ENCODE measurements at places on chromosomes 12 and 14. TPM values are rescaled to one million over a fixed set of nuclear protein-coding genes. Genes with fewer than 3 reads are reported as not detected.

PPP1R36 gene
- total RNA-seq: 0.38 TPM

TAC3 gene
- total RNA-seq: not detected

GDF3 gene
- total RNA-seq: not detected

TDG gene
- 29.9 TPM for total RNA-seq

MANSC1 gene
- total RNA-seq: 3.1 TPM

ADCY4 gene
- not detected for total RNA-seq

TPH2 gene
- not detected for total RNA-seq

PRB2 gene
- total RNA-seq: not detected

FGD6 gene
- 10.6 TPM for total RNA-seq

COQ5 gene
- 26.9 TPM for total RNA-seq

SRRM4 gene
- total RNA-seq: not detected

OR6C2 gene
- not detected for total RNA-seq

SERPINA12 gene
- not detected for total RNA-seq

SLC10A1 gene
- total RNA-seq: not detected

GALNT4 gene
- total RNA-seq: 16.0 TPM

SIX4 gene
- total RNA-seq: 1.7 TPM

TMEM119 gene
- total RNA-seq: 0.06 TPM

P2RX7 gene
- total RNA-seq: not detected

RNASE3 gene
- total RNA-seq: not detected

USP44 gene
- 0.20 TPM for total RNA-seq

INSM2 gene
- not detected for total RNA-seq

TMBIM4 gene
- 48.1 TPM for total RNA-seq

MYBPC1 gene
- total RNA-seq: not detected

ATP2B1 gene
- total RNA-seq: 53.6 TPM

ACIN1 gene
- total RNA-seq: 89.4 TPM

PLCZ1 gene
- not detected for total RNA-seq

IFNG-AS1 gene
- total RNA-seq: not detected

HOXC12 gene
- not detected for total RNA-seq

P2RX2 gene
- not detected for total RNA-seq

PTGDR gene
- not detected for total RNA-seq

DHRS4L2 gene
- total RNA-seq: 29.6 TPM

ESYT1 gene
- 64.8 TPM for total RNA-seq

GUCY2C gene
- total RNA-seq: not detected

SVOP gene
- total RNA-seq: not detected

NXPH4 gene
- 5.2 TPM for total RNA-seq

CPNE6 gene
- not detected for total RNA-seq

GPR132 gene
- 0.63 TPM for total RNA-seq

C12orf50 gene
- total RNA-seq: 0.12 TPM

LRIG3 gene
- 5.1 TPM for total RNA-seq

C1R gene
- 28.8 TPM for total RNA-seq

HVCN1 gene
- total RNA-seq: 0.53 TPM

WDR89 gene
- total RNA-seq: 8.3 TPM

BORCS5 gene
- total RNA-seq: 9.5 TPM

CEBPE gene
- total RNA-seq: not detected

EID3 gene
- 7.0 TPM for total RNA-seq

NYNRIN gene
- total RNA-seq: 0.23 TPM

NEUROD4 gene
- not detected for total RNA-seq

TOX4 gene
- 69.5 TPM for total RNA-seq

PIP4P1 gene
- 38.3 TPM for total RNA-seq

LRFN5 gene
- not detected for total RNA-seq

STXBP6 gene
- total RNA-seq: 2.0 TPM
